Occipital lobe (tissue), 3 donors: ENCODE measurements at places on chromosomes 1 and 21. TPM values are rescaled to one million over a fixed set of nuclear protein-coding genes. Genes with fewer than 3 reads are reported as not detected.
A peak's percentile ranks its signal among the peaks of the same experiment; 100 is the strongest.

The ERVH48-1 gene
- total RNA-seq: not detected

The HSD3B2 gene
- not detected for total RNA-seq

The CD84 gene
- total RNA-seq: 2.2 TPM

The DNAJC28 gene
- total RNA-seq: 6.4 TPM

The OR2T35 gene
- total RNA-seq: not detected

The SLC16A4 gene
- 5.8 TPM for total RNA-seq

The PALMD gene
- 30.4 TPM for total RNA-seq

DNA sequence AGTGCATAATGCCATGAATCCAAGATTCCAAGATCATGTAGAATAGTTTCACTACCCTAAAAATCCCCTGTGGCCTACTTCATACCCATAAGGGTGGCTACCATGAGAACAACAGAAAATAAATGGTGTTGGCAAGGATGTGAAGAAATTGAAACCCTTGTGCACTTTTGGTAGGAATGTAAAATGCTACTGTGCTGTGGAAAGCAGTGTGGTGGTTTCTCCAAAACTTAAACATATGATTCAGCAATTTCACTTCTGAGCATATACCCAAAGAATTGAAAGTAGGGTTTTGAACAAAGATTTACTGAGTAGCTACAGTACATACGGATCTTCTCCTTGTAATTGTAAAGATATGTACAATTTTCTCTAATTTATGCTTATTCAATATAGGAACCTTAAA, 16.0 kb downstream of the FNBP1L start:
- DNase-seq: no peak

GRCh38 chr1:201648066-201648906, 109.4 kb downstream of the NAV1 start:
- DNase-seq: peak; percentile 55

GRCh38 chr1:7251454-7251800, 466.2 kb downstream of the CAMTA1 start:
- no peak for DNase-seq

- no peak for DNase-seq
Measured at GRCh38 chr1:45385302-45385701, 45.1 kb upstream of the MUTYH start.

DNA sequence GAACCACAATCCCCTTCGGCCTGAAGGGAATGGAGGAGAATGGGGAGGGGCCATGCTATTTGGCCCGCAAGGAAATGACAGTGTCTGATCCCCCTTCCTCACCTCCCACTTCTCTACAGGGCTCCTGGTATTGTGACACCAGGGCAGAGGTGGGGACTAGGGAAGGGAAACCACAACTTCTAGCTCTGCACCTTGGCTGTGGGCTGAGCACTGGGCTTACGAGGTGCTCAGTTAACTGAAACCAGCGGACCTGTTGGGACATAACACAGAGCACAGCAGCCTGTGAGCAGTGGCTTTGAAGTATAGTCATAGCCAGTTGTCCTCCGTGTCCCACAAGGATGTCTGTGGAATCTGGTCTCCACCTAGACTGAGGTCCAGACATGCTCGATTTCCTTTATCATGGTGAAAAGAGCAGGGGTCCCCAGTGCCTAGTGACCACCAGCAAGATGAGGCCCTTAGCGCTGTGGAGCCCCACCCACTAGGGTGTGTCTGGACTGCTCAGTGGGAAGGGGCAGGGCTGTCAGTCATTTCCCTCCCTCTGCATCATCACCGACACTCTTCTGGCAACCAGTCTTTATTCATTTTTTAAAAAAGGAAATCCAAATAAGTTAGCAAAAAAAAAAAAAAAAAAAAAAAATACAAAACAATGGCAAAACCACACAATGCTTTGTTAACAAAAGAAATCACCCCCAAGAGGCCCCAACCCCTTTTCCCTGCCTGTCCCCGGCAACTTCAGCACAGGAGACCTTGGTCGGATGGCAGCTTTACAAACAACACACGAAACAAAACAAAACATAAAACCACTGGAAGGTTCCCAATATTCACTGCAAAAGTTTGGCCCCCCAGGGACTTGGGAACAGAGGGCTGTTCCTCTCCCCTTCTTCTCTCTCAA, 3.0 kb downstream of the MYOG start:
- DNase-seq: no peak

DNA sequence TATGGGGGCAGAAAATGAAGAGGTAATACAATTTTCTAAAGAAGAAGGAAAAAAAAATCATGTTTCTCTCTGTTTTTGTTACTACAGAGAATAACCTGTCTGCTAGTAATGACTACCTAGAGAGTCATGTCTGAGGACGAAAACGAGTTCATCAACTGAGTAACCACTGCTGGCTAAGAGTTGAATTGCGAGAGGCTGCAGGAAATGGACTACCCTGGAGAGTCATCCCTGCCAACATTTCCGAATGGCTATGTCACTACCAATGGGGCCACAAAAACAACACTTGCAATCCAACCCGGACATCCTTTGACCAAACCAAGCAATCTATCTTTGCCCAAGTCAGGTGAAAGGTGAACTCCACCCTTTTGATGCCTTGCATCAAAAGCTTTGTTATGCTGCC, 120.6 kb downstream of the FCRL5 start:
- no peak for DNase-seq

GRCh38 chr1:175632667-175633066, 110.7 kb downstream of the TNR start:
- no peak for DNase-seq
